ENCODE measurements at places on chromosomes 12 and 14.

- peak; percentile 86 for DNase-seq
Observed at GRCh38 chr12:14384783-14385638, 19.5 kb downstream of the ATF7IP start.

GRCh38 chr12:701896-702539 lies 38.8 kb upstream of the NINJ2 start:
- no peak for DNase-seq

DNA sequence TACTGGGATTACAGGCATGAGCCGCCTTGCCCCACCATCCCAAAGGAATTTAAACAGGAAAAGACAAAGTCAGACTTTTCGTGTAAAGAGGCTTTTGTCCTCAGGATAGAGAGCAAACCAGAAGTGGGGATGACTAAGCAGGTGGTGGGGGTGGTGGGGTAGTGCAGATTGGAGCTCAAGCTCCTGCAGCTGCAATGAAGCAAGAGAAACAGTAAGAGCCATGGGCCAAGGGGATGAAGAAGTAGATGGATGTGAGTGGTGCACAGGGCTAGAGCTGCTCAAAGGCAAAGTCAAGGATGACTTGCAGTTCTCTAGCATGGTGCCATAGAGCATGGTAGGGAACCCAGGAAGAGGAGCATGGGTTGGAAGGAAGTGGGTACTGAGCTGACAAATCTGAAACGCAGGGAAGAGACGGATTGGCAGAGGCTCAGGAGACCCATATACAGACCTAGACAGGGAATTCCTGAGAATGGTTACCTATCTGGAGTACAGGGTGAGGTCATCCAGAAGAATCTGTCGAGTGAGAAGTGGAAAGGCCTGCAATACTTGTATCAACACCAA lies 11.4 kb upstream of the RNF34 start:
- DNase-seq = no peak

GRCh38 chr12:15278816-15279658 lies 43.3 kb upstream of the PTPRO start:
- DNase-seq = no peak
